Hematopoietic multipotent progenitor cell treated with erythropoietin and hydrocortisone succinate and interleukin-3 and kit ligand, for 15 days (in vitro differentiated cells): ENCODE measurements at places on chromosomes 5 and 9.
A peak's percentile ranks its signal among the peaks of the same experiment; 100 is the strongest.

DNA sequence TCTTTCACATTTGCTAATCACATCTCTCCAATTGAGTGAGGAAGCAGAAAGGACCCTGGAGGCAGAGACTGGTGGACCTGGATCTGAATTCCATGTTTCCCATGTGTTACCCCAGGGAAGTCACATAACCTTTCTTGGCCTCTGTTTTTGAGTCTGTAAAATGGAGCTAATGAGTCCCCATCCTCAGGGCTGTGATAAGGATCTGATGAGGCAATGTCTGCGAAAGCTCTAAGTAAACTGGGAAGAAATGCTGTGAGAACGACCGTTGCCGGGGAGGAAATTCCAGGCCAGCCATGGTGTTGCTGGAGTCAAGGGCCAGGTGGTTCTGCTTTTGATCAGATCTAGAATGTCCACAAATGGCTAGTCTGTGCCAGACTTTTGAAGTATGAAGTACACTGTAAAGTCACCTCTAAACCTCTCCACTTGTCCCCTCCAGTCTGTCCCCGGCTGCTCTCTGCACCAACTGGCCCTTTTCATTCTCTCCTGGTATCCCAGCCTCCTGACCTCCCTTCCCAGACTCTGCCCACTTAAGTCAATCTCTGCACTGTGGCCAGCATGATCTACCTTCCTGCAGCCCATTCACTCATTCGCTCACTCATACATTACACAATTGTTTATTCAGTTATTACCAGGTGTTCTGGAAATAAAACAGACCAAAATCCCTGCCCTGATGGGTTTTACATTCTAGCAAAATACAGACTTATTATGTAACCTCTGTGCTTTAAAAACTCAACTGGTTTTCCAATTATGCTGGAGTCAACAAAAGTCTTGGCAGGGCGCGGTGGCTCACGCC, 32.5 kb upstream of the N4BP3 start:
- no peak for DNase-seq

DNA sequence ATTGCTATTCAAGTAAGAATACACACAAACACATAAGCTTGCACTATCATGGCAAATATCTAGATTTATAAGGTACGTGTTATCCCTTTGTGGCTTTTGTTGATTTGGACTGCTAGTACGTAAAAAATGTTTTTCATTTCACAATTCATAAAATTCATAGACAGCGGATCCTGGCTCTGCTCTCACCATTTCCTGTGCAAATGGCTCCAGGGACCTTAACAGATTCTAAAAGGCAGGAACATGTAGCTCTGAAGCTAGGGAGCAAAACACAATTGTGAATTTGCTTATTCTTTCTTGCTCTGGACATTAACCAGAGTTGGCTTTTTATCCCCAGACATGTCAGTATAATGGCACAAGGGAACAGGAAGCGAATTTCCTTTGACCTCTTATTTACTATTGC, 1019.9 kb upstream of the WWC1 start:
- DNase-seq: no peak

DNA sequence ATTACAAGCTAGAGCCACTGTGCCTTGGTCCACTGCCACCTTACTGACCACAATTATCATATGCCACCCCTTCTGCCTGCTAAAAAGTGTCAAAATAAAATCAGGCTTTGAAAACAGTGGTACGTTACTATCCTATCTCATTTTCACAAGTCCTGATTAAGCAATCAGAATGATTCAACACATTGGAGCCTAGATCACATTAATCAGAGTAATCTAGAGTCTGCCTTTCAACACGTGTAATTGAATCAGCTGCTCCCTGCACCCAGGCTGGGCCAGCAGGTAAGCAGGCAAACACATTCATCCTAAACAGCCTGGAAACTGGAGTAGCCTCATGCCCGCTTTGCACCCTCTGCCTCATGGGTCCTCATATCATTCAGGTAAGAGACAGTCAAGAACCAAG, 186.2 kb downstream of the DCP2 start:
- no peak for DNase-seq

GRCh38 chr9:3903906-3904305, 378.1 kb upstream of the RFX3 start:
- no peak for DNase-seq

GRCh38 chr5:172059661-172060100, 53.2 kb upstream of the FBXW11 start:
- peak; percentile 32 for DNase-seq

DNA sequence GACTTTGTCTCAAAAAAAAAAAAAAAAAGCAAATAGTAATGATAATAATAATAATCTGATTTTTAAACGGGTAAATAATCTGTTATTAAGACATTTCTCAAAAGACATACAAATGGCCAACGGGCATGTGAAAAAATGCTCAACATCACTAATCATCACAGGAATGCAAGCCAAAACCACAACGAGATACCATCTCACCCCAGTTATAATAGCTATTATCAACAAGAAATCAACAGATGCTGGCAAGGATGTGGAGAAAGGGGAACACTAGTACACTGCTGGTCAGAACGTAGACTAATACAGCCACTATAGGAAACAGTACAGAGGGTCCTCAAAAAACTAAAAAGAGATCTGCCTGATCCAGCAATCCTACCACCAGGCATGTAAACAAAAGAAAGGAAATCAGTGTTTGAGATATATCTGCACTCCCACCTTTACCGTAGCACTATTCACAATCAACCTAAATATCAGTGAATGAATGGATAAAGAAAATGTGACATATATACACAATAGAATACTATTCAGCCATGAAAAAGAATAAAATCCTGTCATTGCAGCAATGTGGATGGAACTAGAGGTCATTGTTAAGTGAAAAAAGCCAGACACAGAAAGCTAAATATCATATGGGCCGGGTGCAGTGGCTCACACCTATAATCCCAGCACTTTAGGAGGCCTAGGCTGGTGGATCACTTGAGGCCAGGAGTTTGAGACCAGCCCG, 24.9 kb downstream of the VAV2 start:
- no peak for DNase-seq

GRCh38 chr5:83368319-83368718, 103.2 kb upstream of the VCAN start:
- DNase-seq: no peak

GRCh38 chr5:111122398-111122797, 30.2 kb downstream of the WDR36 start:
- no peak for DNase-seq

- no peak for DNase-seq
Measured at GRCh38 chr9:124673063-124673462, 98.0 kb downstream of the NR6A1 start.

DNA sequence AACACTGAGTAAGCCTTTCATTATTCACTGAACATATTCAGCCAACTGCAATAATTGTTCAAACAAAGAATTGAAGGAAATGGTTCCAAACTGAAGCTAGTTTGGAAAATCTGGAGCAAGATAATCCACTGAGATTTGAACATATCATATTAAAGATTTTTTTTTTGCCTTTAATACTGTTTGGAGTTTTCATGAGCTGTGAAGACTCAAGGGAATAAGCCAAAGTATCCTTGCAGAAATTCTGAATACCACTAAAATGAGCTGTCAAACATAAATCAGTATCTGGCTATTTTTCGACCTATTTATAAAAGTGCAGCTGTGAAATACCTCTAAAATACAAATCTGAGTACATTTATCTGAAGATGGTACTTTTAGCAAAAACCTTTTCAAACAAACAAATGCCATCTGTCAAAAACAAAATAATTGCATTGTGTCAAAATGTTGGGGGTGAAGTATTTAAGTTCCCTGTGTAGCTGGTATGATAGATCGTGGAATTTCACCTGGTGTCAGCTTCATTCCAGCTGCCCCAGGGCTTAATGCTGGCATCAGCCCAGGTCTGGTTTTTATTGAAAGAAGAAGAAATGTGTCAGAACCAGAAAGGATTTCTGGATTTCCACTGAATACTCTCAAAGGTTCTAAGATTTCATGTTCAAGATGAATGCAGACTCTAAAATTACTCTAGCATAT, 149.0 kb upstream of the GRAMD2B start:
- DNase-seq: no peak

DNA sequence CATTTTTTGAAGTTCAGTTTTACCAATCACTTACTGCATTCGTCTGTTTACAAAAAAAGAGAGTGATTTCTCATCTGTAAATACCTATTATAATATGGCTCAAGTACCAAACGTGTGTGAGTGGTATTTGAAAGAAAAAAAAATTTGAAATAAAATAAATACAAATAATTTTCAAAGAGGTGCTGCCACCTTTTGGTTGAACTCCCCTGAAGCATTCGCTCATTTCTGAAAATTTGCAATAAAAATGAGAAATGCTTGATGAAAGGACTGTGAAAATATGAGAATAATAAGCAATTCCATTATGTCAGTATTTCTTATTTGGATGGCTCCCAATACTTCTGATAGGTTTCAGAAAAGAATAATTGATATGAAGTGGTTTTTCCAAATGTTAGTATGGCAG, 409.9 kb downstream of the CTNND2 start:
- no peak for DNase-seq

- no peak for DNase-seq
Measured at GRCh38 chr9:126671983-126672382, 58.3 kb downstream of the LMX1B start.

GRCh38 chr9:108078811-108079210, 589.2 kb upstream of the KLF4 start:
- DNase-seq: no peak

GRCh38 chr5:156328766-156329165, 1.8 kb downstream of the SGCD start:
- DNase-seq: no peak

- DNase-seq: no peak
Measured at GRCh38 chr5:55146080-55146479, 13.9 kb upstream of the GPX8 start.

DNA sequence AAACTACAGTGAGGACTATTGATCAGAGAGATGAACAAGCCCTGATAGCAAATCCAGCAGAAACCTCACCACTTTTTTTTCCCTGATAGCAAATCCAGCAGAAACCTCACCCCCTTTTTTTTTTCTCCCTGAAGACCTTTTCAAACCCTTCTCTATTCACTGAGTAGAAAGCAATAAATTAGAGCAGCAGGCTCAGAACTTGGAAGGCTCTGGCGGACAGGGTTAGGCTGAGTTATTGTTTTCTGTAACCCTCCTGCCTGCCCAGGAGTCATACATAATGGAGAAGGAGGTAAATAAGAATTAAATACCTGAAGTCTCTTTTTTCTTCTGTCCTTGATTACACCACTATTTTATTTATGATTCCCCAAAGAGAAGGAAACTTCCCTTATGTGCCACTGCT, 136.3 kb upstream of the SNX2 start:
- DNase-seq: no peak

DNA sequence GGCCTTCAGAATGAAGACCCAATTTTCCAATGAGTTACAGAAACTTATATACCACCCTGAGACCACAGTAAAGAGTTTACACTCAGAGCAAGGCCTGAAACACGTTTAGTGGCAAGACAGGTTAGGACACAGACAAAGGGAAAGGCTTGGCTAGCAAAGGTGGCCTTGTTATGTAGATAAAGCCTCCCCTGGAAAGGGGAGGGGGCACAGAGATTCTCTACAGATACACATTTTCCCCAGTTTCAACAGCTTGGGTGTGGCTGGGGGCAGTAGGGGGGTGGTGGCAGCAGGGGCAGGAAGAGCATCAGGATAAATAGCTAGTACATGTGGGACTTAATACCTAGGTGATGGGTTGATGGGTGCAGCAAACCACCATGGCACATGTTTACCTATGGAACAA, 51.9 kb upstream of the PPP1R2B start:
- DNase-seq: no peak

GRCh38 chr5:132363431-132364112, 5.9 kb upstream of the SLC22A5 start:
- DNase-seq: peak; percentile 71

DNA sequence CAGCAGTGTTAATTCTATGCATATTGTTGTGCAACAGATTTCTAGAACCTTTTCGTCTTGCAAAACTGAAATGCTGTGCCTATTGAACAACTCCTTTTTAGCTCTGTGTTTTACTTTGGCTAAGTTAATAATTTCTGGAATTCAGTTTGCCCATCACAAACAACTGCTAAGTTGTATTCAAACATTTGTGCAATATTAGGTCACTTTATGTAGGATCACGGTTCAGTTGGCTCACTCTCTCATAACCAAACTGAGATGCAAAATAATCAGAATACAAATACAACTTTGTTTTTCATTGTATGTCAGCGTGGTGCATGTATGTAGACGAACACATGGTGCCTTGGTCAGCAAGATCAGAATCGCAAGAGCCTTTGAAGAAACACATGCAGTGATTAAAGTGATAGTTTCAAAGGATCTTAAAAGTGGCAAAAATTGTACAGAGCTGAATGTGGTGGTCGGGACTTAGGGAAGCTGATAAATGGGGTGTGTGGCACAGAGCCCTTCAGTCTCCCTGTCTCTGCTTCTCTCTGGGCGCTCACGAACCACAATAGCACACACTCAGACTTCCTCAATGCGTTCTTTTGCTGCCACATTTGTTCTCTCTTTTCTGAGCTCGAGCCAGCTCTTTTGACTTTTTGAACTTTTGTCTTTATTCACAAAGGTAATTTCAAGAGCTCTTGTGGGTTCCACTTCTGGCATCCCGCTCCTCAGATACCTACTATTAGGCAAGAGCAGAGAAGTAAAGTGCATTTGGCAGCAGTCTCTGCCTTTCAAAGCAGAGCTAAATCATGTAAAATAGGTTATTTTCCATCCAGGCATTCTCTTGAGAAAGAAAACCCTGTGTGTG, 112.4 kb upstream of the CTSL start:
- DNase-seq: no peak

- DNase-seq: no peak
Measured at GRCh38 chr9:20321423-20322082, 300.7 kb downstream of the MLLT3 start.

DNA sequence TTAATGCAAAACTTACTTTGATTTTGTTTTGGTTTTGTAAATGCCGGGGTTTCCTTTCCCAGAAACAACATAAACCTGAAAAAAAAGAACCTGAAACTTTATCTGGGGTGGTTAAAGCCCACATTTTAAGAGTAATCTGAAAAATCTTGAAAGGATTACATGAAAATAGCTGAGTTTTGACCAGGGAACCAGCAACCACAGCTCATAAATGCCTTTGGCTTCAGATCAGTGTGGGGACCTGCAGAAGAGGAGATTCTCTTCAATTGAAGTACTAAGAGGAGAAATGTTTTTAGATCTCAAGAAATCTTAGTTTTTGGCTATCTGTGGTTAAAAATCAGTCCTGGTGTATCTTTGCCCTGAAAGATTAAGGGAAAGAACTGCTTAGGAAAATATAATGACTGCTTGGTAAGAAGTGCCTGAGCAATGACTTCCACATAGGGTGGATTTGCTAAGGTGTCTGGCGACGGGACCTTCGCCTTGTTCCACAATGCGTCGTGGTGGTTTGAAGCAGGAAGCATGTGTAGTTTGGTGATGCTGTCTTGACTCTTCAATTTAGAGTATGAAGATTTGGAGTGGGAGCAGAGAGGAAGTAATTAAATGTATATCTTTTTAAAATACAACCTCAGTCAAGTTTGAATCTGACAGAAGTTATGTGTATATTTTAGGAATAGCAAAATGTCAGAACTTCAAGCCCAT, 186.5 kb downstream of the MAN2A1 start:
- no peak for DNase-seq

- DNase-seq: no peak
Measured at GRCh38 chr9:111149018-111149759, 110.9 kb upstream of the LPAR1 start.
